ENCODE measurements at places on chromosomes 1 and 21. TPM values are rescaled to one million over a fixed set of nuclear protein-coding genes. Genes with fewer than 3 reads are reported as not detected.

ATP1A4 gene
- total RNA-seq, result 0.10 TPM

CFAP74 gene
- 4.1 TPM for total RNA-seq

FCGR2B gene
- 1.1 TPM for total RNA-seq

PYGO2 gene
- total RNA-seq, result 24.7 TPM

CFAP107 gene
- 0.69 TPM for total RNA-seq

OPRD1 gene
- 0.28 TPM for total RNA-seq

TRIM58 gene
- 4.7 TPM for total RNA-seq

All from spinal cord (tissue), 10 donors.